ENCODE measurements at places on chromosomes 4 and X. TPM values are rescaled to one million over a fixed set of nuclear protein-coding genes. Genes with fewer than 3 reads are reported as not detected.
A peak's percentile ranks its signal among the peaks of the same experiment; 100 is the strongest.

DNA sequence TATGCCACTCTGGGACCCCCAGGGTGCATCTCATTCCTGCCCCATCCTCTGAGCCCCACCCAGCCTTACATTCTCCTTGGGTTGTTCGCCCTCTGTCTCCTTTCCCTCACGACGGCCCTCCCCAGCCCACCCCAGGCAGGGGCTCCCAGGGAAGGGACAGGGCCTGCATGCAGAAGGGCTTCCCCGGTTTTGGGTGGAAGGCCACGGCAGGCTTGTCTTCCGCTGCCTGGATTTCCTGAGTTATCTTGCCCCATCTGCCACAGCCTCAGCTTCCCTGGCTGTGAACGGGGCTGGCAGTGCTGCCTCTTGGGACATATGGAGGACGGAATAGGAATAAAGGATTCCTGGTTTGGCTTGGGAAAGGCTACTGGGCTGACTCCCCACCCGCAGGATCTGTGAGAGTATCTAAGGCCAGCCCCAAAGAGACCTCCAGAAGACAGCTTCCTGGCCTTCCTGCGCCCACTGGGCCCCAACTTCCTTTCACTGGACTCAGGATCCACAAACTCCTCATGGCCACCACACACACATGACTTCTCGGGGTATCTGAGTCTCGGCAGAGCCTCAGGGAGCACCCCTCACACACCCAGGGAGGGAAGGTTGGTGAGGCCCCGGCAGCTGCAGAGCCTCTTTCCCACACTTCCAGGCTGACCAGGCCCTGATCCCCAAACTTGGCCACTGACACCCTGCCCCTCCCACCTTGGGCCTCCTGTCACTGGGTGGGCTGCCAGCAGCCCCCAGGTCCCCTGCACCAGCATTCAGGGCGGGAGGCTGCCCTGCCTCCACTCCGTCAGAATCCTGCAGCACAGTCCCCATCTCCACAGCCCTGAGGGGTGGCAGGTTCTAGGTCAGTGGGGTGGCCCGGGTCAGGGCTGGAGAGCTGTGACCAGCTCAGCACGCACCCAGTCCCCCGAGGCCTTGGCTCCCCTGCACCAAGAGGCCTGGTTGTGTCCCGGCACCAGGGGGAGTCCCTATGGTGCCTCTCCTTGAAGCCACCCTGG lies 3.5 kb upstream of the MXD4 start:
- peak; percentile 10 for DNase-seq

DNA sequence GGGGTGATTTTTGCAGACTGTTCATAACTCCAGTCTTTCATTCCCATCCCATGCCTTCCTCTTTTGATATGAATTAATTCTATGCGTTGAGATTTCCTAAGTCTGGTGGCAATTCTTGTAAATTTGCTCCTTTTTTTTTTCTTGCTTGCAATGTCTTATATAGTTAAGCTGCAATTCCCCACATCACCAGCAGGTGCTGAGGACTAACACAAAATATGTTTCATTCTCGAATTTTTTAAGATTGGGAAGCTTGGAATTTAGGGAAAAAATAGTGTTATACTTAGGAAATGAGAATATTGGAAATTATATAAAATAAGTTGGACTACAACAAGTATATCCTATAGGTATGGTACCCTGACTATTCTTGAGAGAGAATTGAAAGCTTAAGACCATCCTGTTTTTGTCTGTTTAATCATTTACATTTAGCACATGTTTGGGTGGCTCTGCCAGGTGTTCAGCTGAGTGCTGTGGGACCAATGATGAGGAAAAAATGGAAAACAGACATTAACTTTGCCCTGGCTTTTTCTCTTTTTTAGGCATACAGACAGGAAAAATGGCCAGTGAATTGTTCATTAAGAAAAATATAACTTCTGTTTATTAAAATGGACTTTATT lies 30.2 kb downstream of the AFF2 start:
- DNase-seq, result no peak

The CFP gene
- 3.9 TPM for total RNA-seq

DNA sequence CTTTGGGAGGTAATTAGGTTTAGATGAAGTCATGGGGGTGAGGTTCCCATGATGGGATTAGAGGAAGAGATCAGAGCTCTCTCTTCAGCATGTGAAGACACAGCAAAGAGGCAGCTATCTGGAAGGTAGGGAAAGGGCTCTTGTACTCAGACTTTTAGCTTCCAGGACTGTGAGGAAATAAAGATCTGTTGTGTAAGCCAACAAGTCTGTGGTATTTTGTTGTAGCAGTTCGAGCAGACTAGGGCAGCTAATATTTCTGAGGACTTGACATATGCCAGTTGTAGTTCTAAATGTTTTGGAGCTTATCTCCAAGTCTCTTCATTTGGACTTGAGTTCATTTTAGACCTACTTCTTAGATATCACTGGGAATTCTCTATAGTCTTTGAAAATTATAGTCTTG lies 137.3 kb upstream of the PDE5A start:
- no peak for DNase-seq

DNA sequence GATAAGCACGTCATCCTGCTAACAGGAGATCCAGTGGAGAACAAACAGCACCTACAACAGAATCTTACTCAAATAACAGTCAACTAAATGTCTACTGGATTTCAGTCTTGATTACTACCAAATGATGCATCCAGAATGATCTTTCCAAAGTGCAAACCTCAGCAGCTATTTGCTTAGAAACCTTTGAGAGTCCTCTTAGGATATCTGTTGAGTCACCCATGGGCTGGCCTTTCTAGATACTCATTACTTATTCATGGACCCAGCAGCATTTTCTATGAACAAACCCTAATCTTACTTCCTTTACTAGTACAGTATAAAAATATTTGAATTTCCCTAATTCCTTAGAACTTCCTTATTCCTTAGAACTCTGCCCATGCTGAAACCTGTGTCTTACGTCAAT lies 118.5 kb upstream of the PABPC4L start:
- DNase-seq, result no peak

GRCh38 chrX:20221902-20222301 lies 44.8 kb downstream of the RPS6KA3 start:
- DNase-seq, result no peak

GRCh38 chr4:181710143-181710542 lies 533.1 kb upstream of the TENM3 start:
- no peak for DNase-seq

GRCh38 chr4:175935016-175935661 lies 123.1 kb upstream of the GPM6A start:
- no peak for DNase-seq

GRCh38 chr4:172095161-172095560 lies 282.0 kb downstream of the GALNTL6 start:
- no peak for DNase-seq

The ZIC3 gene
- total RNA-seq, result not detected

The HAUS7 gene
- total RNA-seq, result 22.2 TPM

The CCDC149 gene
- 14.9 TPM for total RNA-seq

The TRPC5OS gene
- not detected for total RNA-seq

The CLIC2 gene
- total RNA-seq, result 20.1 TPM

The FABP2 gene
- total RNA-seq, result not detected

- no peak for DNase-seq
Observed at GRCh38 chrX:78944351-78944750, 840 bp upstream of the P2RY10 start.

DNA sequence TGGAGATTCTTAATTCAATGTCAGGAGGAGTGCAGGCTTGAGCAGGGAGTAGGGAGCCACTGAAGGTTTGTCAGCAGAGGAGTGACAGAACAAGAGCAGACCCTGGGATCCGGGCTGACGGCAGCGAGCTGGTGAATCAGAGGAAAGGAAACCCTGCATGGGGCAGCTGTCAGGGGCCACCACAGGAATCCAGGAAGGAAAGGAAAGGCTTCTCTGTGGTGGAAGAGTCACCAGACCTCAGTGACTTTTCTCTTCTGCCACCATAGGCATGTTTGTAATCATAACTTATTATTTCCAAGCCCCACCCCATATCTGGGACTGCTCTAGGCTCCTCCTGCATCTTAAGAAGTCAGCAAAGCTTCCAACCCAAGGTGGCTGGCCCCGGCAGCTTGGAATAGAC lies 150.9 kb downstream of the BCOR start:
- DNase-seq, result no peak

DNA sequence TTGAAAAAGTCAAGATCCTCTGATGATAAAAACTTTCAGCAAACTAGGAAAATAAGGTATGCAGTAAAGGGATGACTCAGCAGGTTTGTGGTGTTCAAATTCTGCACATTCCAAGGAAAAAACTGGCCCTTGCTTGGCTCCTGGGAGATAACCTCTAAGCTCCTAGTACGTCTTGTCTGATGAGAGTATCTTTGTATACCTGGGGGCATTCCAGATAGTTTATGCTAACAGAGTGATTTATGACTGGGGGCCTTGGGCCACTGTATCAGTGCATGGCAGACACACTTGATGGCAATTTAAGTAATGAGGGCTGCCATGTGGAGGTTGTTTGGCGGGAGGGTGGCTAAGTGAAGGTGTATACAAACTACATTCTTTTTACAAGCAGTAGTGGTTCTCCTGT lies 56.9 kb downstream of the NSG1 start:
- no peak for DNase-seq

DNA sequence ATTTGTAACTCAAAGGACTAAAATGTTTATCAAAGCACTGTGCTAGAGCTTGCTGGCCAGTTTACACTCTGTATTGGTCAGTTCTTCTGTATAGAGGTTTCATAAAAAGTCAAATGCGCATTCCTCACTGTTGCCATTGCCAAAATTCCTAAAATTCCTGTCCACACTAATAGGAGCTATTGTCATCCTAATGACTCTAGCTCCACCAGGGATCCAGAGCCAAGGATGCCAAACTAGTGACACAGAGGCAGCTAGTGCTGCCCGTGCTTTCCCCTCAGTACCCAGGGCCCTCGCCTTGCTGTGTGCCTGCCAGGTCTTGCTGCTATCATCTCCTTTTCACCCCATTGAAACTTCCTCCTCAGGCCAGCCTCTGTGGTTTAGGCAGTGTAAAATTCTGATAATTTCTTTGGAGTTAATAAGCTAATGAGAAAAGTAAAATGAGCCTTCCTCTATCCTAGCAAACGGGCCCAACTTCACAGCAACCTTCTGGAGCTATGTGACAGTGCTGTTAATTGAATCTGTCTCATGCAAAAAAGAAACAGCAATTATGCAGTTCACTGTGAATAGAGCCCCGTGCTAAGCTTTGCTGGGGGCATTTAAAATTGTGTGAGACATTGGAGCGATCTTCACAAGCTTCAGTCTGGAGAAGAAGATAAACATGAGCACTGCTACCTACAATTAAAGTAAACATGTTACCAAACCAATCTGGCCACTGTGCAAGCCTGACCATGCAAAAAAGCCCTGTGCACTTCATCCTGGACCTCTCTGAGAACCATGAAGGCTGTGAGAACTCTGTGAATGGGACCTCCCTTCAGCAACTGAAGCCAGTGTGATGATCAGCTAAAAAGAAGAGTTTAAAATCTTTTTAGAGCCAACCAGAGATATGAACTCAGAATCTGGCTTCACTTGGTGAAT lies 43.1 kb upstream of the FGF2 start:
- DNase-seq, result peak; percentile 77

The KLB gene
- total RNA-seq, result 1.7 TPM

DNA sequence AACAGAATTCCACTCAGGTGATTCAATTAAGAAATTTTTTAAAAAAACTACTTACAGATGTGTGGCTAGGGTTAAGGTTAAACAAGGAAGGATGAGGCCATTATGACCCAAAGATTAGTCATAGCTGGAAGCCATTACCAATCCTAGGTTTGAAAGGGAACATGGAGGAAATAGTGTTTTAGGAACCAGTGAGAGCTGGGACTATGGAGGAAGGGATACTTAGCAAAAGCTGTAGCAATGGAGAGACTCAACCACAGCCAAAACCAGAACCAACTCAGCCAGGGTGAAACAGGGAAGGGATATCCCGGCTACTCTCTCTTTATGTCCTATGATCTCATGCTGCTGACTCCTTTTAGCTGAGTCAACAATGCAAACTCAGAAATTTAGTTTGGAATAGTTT lies 148.6 kb upstream of the CNKSR2 start:
- DNase-seq, result no peak

GRCh38 chr4:8732092-8732491 lies 139.5 kb downstream of the CPZ start:
- no peak for DNase-seq

DNA sequence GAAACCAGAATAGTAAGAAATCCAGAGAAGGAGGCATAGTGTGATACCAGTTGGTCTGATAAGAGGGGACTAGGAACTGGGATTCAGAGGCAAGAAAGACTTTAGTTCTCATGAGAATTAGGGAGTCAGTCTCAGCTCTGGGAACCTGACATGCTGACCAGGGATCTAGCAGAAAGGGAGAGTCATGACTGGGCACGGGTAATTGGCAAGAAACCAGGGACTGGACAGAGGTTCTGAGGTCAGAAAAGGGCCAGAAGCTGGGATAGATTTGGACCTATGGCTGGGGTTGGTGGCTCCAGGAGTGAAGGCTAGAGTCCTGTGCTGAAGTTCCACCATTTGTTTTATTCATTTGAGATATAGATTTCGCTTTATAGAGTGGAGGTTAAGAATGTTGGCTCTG lies 110.2 kb upstream of the C1GALT1C1 start:
- no peak for DNase-seq

- DNase-seq, result no peak
Observed at GRCh38 chrX:118459494-118459893, 36.1 kb upstream of the DOCK11 start.

The CFAP99 gene
- not detected for total RNA-seq

- peak; percentile 70 for DNase-seq
Observed at GRCh38 chr4:151169223-151169622, 69.8 kb downstream of the RPS3A start.

GRCh38 chr4:54423066-54423465 lies 194.0 kb downstream of the PDGFRA start:
- no peak for DNase-seq

DNA sequence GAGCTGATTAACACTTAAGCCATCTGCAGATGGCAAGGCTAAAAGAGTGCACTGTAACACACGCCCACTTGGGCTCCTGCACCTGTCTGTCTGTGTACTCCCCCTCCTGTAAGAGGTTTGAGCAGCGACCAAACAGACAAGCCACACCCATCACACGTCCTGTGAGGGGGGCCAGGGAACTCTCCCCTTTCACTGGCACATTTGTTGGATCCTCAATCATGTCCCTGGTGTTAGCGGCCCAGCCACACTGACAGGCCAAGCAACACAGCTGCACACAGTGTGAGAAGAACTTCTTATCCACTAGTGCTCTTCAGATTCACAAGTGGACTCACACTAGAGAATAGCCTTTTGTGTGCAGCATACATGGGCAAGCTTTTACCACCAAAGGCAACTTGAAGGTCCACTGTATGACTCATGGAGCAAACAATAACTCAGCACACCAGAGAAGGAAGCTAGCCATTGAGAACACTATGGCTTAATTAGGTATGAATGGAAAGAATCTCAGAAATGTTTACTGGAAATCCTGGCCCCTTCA lies 29.1 kb upstream of the UTP14A start:
- DNase-seq, result no peak

GRCh38 chrX:71846429-71846828 lies 64.2 kb upstream of the NHSL2 start:
- DNase-seq, result no peak

Measured in left cardiac atrium (tissue), 4 donors.